Stromal cell of bone marrow (primary cell): ENCODE measurements at places on chromosomes 6 and 20.

DNA sequence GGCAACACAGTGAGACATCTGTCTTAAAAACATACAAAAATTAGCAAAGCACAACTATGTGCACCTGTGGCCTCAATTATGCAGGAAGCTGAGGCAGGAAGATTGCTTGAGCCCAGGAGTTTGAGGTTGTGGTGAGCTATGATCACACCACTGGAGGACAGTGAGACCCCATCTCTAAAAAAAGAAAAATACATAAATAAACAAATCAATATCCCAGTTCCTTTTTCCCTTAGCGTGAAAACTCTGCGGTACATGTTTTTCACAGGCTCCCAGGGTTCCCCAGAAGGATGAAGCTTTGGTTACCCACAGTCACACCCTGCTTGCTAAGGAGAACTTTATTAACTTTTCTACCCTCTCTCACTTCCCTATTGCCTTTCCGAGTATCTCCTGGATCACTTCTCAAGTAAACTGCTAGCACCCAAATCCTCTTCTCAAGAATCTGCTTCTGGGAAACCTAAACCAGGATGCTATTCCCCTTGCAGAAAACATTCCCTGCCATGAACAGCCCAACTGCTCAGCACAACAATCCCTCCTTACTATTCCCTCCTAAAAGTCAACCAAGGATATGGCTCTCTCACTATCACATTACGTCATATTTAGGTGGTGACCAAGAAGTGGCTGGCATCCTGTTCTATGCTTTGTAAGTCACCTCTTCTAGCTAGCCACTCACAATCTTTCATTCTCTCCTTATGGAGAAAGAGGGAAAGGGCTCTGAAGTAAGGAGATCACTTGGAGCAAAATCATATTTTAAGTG lies 122.4 kb downstream of the IPCEF1 start:
- DNase-seq = no peak

GRCh38 chr6:169800116-169800667 lies 48.8 kb downstream of the ERMARD start:
- DNase-seq = no peak

- DNase-seq = no peak
Measured at GRCh38 chr6:151374036-151374683, 17.2 kb downstream of the ZBTB2 start.

- DNase-seq = no peak
Measured at GRCh38 chr6:167547751-167548150, 222.9 kb downstream of the TTLL2 start.

GRCh38 chr6:43636308-43636659 lies 644 bp downstream of the MAD2L1BP start:
- DNase-seq = no peak

DNA sequence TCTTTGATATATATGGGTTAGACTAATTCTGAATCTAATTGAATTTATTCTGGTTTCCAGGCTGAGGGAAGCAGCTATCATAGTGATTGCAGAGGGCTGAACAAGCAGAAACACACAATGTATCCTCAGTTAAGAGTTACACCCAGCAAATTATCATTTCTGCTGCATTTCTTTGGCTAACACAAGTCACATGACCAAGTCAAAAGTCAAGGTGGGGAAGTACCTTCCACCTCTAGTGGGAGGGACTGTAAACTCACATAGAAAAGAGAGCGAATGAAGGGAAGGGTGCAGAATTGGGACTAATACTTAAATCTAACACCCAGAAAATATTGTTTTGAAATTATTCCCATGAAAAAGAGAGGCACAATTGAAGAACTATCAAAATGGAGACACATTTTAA lies 719.7 kb upstream of the MMS22L start:
- no peak for DNase-seq

GRCh38 chr20:52532674-52533073 lies 341.1 kb upstream of the ZFP64 start:
- DNase-seq = no peak

DNA sequence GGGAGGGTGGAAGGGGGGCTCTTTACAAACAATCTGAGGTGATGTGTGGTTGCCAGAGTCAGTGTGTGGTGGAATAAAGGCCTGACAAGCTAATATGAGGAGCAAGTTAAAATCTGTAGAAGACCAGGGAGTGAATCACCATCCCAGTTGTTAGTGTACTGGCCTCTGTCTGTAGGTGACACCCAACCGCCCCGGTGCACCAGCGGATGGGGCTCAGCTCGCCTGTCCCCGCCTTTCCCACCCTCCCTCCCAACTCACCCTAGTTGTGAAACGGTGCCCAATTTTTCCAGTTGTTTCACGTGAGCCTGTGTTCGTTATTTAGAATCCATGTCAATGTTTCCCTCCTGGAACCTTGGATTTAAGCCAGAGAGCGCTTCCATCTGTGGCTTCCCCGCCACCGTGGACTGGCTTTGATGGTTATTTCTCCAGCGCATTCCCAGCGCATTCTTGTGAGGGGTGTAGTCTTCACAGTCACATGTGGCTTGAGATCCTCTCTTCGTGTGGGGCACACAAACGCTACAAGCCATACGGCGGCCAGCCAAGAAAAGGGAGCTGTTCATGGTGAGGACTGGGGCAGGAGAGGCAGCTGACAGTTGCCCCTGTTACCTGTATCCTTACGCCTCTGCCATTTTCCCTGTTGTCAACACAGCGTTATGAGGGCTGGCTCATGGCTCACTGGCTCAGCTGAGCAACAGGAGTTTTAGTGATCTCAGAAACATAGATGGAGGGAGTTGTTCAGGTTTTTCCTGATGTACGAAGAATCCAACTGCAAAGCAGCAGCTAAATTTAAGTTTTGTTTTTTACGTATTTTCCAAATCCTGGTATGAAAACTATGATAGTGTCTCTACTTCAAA lies 137.6 kb downstream of the ZDHHC14 start:
- DNase-seq = no peak

DNA sequence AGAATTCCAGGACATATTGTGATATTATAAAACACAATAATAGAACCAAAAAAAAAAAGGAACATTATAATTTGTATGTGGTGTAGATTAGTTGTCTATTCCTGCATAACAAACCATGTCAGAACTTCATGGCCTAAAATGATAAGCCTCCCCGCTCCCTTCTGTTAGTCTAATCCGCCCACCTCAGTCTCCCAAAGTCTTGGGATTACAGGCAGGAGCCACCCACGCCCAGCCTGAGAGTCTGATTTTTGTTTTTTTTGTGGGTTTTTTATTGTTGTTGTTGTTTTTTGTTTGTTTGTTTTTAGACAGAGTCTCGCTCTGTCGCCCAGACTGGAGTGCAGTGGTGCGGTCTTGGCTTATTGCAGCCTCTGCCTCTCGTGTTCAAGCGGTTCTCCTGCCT lies 61.1 kb upstream of the C20orf144 start:
- no peak for DNase-seq

GRCh38 chr20:3887876-3888620 lies 1.1 kb upstream of the PANK2 start:
- no peak for DNase-seq

DNA sequence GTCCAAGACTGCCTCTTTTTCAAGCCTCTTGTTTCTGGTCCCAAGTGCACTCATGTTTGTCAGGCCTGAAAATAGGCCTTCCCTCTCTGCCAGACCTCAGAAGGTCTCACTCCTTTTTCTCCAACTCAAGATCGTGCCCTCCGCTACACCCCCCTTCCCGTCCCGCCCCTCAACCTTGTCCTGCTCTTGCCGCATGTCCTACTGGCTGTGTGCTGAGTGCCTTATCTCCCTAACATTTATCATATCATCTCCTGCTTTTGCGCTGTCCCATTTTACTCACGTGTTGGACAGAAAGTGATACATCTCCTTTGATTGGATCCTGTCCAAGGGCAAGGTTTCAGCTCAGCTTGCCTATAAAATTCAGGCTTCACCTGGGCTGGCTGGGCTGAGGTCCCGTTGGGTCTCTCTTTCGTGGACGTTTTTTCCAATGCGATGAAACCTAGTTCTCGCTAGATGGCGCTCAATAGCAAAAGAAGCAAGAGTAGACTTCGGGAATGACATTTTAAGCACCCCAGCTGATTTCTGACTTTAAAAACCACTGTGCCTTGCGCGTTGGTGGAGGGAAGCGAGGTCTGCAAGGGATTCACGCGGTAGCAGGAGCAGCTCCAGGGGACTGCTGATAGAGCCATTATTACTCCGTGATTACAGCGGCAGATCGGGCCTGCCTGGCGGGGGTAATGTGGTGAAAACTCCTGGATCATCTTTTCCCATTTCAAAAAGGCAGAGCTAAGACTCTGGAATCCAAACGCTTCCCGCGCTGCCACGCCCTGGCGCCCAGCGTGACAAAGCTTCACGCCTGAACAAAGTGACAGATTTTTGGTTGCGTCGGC lies 137.6 kb downstream of the IMPG1 start:
- peak; percentile 63 for DNase-seq

DNA sequence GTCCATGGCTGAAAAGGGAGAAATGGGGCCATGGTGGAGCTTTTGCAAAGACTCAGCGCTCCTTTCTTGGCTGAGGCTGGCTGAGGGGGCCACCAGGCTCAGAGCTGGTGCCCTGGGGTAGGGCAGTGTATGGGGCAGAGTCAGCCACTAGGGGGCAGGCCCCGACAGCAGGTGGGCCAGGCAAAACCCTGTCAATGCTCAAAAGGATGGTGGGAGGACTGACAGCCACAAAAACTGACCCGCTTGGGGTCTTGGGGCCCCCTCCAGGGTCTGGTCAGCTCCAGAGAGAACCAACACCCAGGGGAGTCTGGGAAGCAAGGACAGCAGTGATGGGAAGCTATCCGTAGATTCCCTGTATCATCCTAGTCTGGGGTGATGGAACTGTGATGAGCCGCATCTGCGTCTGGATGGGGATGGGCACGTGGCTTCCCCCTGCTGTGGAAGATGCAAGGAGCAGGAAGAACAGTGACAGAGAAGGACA lies 306.9 kb downstream of the DHX35 start:
- DNase-seq = no peak

- no peak for DNase-seq
Measured at GRCh38 chr20:34797012-34797995, 28.1 kb downstream of the NCOA6 start.

- no peak for DNase-seq
Measured at GRCh38 chr20:12434672-12435071, 517.0 kb downstream of the BTBD3 start.
